Left forelimb (tissue), 1 donor: ENCODE measurements at places on chromosomes 13 and 19.

GRCh38 chr13:41788552-41788951 is 172.4 kb downstream of the VWA8 start:
- DNase-seq: no peak

DNA sequence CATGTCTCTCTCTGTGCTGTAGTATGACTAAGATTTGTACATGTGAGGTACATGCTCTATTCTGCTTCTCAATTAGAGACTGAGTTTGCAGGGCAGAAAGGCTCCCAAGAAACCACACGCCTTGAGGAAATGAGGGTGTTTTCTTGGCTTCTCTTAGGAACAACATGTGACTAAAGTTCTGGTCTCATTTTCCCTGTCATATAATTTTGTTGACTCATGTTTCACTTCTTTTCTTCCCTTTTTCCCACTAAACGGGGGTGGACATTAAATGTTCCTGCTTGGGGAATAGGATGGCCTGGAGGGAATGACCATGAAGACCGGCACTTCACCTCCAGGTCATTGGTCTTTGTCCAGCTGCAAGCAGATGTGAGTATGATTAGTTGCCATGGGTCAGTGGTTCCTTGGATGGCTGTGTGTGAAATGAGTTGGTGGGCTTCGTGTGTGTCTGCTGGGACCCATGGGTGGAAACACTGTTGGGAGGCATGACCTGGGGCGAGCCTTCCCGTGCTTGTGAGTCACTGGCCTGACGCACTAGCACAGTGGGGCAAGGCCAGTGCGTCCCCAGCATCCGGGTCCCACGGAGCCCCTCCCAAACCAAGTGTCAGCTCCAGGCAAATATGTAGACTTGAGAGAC is 56.6 kb downstream of the COL4A1 start:
- peak; percentile 52 for DNase-seq

- no peak for DNase-seq
These were observed 12.9 kb upstream of the CCNE1 start for GRCh38 chr19:29798774-29799497.

- DNase-seq: no peak
These were observed 102.7 kb downstream of the SIPA1L3 start for GRCh38 chr19:38009650-38010242.

DNA sequence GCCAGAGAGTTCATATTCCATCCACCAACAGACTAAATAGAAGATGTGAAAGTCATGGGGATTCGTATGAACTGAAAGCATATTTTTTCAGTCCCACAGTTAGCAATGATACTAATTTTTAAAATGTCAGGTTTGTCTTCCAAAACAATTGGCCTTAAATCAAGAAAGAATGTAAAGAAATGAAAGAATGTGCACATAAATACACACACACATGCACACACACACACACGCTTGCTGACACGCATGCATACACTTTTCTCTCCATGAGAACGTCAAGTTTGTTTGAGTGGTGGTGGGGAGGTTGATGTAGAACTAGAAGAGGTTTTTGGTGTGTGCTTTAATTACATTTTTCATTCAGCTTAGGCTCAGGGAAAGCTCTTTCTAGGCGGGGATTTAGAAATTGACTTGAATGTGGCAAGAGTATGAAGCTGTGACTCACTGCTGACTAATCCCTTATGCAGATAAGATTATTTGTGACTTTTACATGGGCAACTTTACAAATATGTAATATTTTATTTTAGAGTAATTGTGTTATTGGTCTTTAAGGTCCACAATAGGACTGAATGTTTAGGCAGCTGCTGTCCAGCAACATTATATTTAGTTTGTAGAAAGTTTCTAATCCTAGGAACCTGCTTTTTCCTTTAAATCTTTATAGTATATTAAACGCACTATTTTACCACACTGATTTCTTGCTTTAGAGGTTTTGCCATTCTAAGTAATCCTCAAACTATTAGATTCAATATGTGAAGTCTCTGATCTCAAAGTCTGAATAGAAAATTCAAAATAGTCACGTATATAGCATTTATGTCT is 18.8 kb downstream of the FLT1 start:
- DNase-seq: no peak

- no peak for DNase-seq
These were observed 216 bp downstream of the SH2D3A start for GRCh38 chr19:6767081-6767356.

DNA sequence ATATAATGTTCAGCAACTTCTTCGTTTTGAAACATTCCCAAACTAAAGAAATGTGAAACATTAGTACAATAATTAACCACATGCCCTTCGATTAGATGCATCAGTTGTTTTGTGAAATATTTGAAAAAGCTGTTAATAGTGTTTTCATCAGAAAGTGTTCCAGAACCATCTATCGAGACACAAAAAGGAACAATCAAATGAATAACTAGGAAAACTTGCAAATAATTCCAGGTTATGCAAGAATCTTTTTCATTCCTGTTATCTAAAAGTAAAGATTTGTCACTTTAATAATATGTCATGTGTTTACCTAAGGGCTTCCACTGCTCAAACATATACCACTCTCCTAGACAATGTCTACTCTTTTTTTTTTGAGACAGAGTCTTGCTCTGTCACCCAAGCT is 904.2 kb upstream of the MIR17HG start:
- no peak for DNase-seq

DNA sequence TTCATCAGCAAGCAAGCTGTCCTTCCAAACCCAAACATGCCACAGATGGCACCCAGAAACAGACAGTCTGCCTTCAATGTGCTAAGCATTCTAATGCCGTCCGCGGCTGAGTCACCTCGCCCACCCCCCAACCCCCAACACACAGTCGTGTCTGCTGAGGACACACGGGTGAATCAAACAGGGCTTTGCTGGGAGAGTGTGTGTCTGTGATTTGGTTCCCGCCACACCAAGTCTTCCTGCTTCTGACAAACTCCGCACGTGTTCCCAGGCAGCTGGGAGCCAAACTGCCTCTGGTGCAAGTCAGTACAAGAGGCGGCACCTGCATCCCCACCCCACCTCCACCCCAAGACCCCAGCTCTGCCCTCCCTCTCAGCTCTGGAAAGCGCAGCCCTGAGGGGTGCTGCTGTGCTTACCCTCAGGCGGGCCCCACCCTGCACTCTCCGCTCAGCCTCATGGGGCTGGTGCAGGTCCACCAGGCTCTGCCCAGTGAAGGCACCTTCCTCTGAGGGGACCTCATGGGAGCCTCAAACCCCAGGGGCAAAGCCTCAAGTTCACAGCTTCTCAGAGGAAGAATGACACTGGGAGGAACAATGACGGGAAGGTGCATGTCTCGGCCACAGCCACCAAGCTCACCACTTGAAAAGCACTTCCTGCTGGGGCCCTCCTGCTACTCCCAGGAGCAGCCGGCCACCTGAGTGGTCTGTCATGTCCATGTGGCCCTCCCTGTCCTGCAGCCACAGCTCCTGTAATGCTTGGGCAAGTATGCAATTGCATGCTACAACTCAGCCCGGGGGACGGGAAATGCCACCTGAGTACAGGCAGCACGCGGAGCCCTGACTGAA is 15.0 kb upstream of the SLC35E1 start:
- no peak for DNase-seq

DNA sequence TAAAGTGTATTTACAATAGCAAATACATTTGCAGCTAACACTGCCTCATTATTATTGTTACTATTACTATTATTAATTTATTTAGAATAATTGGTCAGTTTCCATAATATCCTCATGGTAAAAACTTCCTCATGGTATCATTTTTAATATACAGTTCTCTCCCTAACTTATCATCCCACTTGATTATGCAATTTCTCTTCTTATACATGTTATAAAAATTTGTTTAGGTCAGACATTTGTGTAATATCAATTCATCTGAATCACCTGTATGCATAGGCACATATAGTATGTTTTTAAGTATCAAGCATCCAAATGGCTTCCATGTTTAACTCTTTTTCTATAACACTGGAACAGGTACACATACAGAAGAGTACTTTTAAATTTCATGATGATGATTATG is 210.8 kb upstream of the STARD13 start:
- DNase-seq: no peak

DNA sequence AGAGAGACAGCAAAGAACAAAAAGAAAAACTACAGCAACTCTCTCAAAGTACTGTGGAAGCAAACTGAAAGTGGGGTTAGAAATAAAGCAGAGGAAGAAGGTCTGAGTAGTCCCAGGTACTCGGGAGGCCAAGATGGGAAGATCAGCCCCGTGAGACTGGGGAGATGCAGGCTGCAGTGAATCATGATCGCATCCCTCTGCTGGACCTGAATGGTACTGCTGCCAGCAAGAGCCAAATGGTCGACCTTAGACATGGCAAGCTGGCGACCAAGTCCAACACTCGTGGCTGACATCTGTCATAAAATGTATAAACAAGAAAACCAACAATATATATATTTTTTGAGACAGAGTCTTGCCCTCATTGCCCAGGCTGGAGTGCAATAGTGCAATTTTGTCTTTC is 33.7 kb upstream of the ZNF724 start:
- DNase-seq: no peak

DNA sequence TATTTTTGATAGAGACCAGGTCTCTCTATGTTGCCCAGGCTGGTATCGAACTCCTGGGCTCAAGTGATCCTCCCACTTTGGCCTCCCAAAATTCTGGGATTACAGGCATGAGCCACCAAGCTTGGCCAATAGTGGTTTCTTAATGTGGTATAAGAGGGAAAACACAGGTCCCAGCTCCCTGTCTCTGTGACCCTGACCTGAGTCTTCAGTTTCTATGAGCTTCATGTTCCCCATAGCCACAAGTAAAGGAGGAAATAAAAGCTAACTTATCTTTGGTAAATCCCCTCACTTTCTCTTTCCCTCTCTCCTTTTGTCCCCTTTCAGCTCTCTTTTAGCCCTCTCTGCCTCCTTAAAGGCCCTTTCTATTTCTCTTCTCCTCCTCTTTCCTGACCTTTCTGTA is 50.3 kb downstream of the ABCC4 start:
- DNase-seq: no peak

- no peak for DNase-seq
These were observed 72.1 kb upstream of the ZNF43 start for GRCh38 chr19:21908066-21908465.

DNA sequence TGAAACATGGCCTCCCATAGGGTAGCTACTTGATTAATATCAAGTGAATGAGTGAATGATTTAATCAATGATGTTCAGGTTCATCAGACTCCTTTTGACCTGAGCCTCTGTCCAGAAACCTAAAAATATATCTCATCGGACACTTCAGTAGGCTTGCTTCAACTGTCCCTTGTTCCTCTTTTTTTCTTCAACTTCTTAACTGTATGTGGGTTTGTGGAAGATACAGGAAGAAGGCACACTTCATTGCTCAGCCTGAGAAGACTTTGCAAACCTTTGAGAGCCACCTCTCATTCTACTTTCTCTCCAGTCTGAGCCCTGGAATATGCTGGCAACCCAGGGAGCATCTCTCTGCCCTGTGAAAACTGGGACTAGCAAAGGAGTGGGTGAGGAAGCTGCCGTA is 557.0 kb downstream of the FGF9 start:
- no peak for DNase-seq

DNA sequence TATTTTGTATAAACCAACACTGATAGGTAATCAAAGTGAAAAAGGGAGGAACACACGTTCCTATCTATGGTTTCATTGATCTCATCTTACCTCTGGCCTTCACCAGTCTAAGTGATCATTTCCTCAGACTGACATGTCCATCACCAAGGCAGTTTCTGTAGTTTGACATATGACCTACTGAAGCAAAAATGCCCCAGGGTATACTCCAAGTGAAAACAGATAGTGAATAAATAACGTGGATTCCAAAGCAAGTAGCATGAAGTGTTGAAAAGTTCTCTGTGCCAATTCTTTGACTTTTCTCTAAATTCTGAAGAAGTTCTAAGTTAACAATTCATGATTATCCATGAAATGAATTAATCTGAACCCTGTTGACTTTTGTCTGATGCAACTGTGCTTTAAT is 334.2 kb upstream of the SGCG start:
- DNase-seq: no peak

DNA sequence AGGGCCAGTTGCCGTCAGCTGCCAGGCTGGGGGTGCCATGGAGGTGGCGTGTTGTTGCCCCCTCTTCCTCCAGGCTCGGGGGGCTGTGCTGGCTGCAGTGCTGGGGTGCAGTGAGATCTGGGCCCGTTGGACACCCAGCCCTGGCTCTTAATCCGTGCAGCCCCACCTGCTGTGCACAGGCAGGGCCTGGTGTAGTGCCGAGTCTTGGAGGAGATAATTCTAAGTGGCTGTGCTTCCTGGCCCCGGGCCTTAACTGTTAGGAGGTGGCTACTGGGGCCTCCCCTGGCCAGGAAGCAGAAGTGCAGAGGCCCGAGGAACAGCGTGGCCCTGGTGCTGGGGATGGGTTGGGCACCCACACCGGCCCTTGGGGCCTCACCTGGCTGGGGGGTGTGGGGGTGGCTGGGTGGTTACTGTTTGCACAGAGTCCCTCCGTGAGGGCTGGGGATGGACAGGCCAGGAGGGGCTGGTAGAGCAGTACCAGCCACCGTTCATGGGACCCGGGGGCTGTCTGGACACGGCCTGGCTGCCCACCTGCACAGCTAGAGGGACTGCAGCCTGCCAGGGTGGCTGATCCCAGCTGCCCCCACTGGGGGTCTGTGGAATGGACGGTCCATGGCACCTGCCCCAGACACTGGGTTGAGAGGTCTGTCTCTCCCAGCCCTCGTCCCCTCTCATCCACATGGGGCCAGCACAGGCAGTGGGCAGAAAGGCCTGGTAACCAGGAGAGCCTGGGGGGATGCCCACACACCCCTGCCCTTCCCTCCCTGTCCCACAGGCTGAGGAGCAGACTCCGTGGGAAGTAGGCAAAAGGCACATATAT is 3.3 kb downstream of the GPX4 start:
- DNase-seq: no peak

DNA sequence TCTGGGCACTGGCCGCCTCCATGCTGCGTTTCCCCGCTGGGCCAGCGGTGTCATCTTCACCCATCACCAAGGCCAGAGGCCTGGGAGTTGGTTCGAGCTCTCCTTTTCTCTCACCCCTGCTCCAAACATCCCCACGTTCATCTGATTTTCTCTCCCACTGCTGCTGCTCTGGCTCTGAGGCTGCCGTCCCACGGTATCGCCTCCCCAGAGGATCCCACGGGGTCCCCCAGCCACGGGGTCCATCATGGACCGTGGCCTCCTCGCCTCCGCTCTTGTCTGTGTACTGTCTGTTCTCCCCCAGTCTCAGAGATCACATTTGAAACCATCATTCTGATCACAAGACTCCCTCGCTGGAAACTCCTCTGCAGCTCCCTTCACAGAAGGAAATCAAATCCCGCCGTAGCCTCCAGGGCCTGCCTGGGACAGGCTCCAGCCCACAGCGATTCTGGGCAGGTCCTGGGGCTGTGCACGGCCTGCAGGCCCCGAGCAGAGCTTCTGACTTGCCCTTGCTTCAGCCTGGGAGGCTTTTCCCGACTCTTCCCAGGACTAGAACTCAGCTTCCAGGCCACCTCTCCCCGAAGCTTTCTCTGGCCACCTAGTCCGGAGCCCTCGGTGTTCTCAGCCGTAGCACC is 64.2 kb downstream of the SOX1 start:
- DNase-seq: peak; percentile 60
